ENCODE measurements at places on chromosomes 1 and 21.

GRCh38 chr1:225909477-225909876 lies 14.6 kb downstream of the PYCR2 start:
- DNase-seq, result no peak

DNA sequence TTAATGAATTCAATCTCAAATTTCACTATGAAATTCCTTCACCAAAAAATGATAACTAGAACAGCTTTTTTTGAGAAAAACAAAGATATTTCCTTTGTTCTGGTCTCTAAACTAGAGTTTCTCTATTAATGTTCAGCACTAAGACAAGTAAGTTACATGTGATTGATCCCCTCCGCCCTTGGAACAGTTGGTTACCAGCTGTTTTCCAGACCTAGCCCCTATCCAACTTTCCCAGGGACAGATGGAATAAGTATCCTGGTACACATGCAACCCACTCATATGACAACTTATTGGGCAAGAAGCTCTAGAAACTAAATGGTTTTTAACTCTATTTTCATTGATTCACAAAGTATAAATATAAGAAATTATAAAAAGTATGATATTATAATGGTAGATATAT lies 140.4 kb downstream of the COP1 start:
- no peak for DNase-seq

- no peak for DNase-seq
Observed at GRCh38 chr1:28613175-28613574, 21.1 kb downstream of the RAB42 start.

GRCh38 chr1:43358121-43358745 lies 548 bp upstream of the CDC20 start:
- no peak for DNase-seq

- peak; percentile 73 for DNase-seq
Observed at GRCh38 chr1:153490272-153491051, 30.0 kb upstream of the S100A7 start.

- peak; percentile 69 for DNase-seq
Observed at GRCh38 chr1:63327417-63328054, 5.2 kb downstream of the FOXD3 start.

DNA sequence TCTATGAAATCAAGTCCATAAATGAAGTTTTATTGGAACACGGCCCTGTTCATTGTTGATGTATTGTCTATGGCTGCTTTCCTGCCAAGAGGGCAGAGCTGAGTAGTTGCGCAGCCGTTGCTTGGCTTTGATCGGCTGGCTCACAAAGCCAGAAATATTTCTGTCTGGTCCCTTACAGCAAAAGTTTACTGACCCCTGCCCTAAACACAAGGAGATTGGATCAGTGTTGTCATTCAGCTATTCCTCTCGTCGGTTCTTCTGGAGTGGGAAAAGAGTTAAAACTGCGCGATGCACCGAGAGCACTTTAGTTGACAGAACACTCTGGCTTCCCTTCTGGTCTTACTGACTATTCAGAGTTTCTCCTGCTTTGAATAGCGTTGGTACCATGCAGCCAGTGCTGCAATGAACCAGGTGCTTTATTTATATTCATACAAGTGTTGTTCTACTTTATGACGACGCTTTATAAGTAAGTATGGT lies 868 bp downstream of the ZBTB40 start:
- no peak for DNase-seq

- DNase-seq, result no peak
Observed at GRCh38 chr1:225760531-225760930, 17.1 kb upstream of the SRP9 start.

GRCh38 chr1:210342986-210343780 lies 14.5 kb downstream of the HHAT start:
- DNase-seq, result no peak

DNA sequence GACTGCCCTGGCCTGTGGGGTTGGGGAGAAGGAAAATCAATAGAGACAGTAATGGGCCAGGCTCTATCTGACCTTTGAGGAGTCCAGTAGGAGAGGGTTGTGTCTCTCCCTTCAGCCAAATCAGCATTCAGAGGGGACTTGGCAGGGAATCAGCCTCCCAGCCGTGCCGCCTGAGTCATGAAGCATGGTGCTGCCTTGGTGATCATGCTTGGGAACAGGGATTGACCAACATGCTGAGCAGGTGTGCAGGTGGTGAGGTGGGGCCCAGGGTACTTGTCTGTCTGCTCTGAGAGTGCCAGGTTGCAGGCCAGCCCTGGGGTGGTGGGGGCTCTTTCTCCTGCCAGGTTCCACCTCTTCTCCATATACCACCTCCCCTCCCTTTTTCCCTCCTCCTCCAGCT lies 58.9 kb upstream of the TLR5 start:
- no peak for DNase-seq

DNA sequence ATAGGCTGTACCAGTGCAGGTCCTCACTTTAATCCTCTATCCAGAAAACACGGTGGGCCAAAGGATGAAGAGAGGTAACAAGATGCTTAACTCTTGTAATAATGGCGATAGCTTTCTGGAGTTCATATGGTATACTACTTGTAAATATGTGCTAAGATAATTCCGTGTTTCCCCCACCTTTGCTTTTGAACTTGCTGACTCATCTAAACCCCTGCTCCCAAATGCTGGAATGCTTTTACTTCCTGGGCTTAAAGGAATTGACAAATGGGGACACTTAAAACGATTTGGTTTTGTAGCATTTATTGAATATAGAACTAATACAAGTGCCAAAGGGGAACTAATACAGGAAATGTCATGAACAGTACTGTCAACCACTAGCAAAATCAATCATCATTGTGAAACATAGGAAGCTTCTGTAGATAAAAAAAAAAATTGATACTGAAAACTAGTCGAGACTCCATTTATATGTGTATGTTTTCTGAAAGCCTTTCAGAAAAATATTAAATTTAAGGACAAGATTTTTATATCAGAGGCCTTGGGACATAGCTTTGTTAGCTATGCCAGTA lies 7.0 kb downstream of the SOD1 start:
- no peak for DNase-seq

- DNase-seq, result no peak
Observed at GRCh38 chr1:184970691-184971161, 3.6 kb downstream of the NIBAN1 start.

DNA sequence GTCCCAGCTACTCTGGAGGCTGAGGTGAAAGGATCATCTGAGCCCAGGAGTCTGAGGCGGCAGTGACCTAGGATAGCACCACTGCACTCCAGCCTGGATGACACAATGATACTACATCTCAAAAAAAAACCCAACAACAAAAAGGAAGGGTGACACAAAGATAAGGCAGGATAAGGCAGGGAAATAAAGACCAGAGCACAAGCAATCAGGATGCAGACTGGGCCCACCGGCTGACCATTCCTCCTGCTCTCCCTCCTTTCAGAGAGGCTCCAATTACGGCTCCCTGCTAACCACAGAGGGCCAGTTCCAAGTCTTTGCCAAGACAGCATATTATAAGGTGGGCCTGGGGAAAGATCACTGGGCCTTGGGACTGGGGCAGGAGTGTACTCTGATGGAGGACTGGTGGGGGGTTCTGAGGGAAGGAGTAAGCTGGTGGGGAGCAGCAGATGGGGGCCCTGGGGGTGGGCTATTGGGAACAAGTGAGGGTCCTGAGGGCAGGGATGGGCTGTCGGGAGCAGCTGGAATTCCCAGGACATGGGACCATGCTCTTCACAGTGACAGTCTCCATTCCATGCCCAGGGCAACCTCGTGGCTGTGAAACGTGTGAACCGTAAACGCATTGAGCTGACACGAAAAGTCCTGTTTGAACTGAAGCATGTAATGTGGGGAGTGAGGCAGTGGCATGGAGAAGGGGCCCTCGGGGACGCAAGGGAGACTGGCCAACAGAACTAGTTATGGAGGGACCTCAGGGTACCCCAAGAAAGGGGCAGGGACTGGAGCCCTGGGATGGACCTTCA lies 7.3 kb downstream of the NPR1 start:
- DNase-seq, result no peak

GRCh38 chr21:42373196-42373907 lies 7.0 kb upstream of the TFF1 start:
- no peak for DNase-seq

- DNase-seq, result no peak
Observed at GRCh38 chr1:64135462-64136223, 67.8 kb upstream of the UBE2U start.

GRCh38 chr1:224816062-224816461 lies 113.4 kb upstream of the DNAH14 start:
- no peak for DNase-seq

DNA sequence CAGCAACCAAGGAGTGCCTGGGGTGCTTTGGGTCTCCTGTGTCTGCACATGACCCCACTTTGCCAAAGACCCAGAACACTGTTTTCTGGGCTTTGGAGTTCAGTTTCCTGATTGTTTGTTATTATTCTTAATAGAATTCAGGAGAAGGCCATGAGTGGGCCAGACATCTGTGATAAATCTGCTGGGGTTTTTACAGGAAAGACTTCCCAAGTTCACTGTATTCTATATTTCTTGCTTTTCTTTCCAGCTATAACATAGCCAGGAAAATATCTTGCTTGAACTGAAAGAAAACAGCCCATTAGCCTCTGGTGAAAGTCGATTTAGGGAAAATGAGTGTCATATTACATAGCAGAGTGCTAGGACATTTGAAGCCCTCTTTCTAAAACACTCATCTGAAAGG lies 345.1 kb upstream of the USP24 start:
- no peak for DNase-seq

DNA sequence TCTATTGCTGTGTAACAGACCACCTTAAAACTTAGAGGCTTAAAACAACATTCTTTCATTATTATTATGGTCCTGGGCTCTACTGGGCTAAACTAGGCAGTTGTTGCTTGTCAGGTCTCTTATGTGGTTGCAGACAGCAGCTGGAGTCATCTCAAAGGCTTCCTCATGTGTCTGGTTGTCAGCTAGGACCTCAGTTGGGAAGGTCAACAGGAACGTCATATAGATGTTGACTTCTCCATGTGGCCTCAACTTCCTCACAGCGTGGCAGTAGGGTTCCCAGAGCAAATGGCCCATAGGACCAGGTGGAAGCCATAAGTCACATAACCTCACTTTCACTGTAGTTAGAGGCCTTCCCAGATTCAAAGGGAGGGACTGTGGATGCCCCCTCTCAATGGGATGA lies 15.4 kb upstream of the MEF2D start:
- no peak for DNase-seq

- DNase-seq, result no peak
Observed at GRCh38 chr21:35172231-35172630, 123.1 kb upstream of the RUNX1 start.

DNA sequence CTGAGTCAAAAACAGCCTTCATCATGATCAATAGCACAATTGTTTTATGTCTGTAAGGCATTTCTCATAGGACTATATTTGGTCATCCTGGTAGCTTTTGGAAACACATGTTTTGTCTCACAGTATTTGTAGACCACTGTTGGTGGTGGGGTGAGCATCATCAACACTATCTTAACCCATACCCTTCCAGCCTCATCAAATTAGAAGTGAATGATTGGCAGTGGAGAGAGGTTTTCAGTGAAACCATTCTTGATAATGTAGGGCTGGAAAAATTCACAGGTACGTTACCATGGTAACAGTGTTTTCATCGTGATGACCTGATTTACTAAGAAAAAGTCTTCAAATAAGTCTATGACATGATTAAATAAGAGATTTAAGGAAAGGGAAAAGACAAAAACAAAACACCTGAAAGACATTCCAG lies 45.3 kb upstream of the C1orf105 start:
- no peak for DNase-seq

GRCh38 chr21:44331650-44332307 lies 7.4 kb downstream of the CFAP410 start:
- DNase-seq, result no peak

DNA sequence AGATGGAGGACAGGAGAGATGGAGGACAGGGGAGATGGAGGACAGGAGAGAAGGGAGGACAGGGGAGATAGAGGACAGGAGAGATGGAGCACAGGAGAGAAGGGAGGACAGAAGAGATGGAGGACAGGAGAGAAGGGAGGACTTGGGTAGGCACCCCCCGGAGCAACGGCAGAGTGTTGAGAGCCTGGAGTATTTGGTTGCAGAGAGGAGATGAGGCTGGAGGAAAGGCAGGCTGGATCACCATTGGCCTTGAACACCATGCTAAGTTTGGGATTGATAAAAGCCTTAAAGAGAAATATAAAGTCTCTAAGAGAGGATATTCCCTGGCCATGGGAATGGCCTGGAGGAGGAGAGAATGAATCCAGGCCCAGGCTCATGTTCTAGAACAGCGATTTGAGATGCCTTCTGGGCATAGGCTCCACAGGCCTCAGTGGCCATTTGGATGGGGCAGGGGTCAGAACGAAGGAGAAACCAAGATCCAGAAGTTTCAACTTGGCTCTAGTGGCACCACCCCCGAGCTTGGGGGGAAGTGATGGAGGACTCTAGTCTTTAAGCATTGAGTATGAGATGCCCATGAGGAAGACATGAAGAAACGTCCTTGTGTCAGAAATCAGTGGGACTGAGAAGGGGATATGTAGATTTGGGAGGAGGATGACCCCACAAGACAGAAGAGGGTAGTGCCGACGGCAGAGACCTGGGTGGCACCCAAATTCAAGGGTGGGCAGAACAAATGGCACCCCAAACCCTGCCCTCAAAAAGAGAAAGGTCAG lies 47.9 kb upstream of the EDN2 start:
- peak; percentile 18 for DNase-seq

- no peak for DNase-seq
Observed at GRCh38 chr1:67682659-67683197, 2.3 kb upstream of the GADD45A start.

- DNase-seq, result no peak
Observed at GRCh38 chr1:95369985-95370690, 136.1 kb downstream of the RWDD3 start.

DNA sequence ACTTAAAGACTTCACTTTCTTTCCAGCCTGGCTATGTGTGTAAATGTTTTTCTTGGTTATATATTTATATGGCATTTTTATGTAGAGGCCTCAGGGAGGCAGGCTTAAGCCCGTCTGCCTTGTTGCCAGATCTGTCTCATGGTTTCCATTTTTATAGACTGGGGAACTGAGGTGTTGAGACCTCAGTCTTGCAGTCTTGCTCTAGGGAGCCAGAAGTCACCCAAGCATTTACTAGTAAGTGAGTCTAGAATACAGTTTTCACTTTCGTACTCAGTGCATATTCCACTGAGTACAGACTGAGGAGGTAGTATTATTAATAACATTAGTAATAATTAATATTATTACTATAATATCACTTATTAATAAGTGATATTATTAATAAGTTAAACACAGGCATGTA lies 161.4 kb downstream of the UCK2 start:
- DNase-seq, result no peak

DNA sequence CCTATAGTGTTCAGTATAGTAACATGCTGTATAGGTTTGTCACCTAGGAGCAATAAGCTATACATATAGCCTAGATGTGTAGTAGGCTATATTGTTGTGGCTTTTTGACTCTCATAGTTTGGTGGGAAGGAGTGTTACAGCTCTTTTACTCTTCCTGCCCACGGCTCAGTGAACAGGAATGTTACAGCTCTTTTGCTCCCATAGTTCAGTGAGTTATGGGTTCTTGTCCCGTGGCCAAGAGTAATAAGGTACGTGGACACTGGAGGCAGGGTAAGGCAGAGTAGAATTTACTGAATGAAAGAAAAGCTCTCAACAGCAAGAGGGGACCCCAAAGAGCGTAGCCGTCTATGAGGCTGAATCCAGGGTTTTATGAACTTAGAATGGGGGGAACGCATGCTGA lies 734.3 kb downstream of the ADGRL2 start:
- no peak for DNase-seq

Data from Right ventricle myocardium superior (tissue), 1 donor.